Coronary artery (tissue), 2 donors: ENCODE measurements at places on chromosomes 5 and 9.

- no peak for DNase-seq
These were observed 105.4 kb upstream of the FER start for GRCh38 chr5:108642170-108642906.

GRCh38 chr9:38656896-38657295, 36.5 kb upstream of the ANKRD18A start:
- no peak for DNase-seq

DNA sequence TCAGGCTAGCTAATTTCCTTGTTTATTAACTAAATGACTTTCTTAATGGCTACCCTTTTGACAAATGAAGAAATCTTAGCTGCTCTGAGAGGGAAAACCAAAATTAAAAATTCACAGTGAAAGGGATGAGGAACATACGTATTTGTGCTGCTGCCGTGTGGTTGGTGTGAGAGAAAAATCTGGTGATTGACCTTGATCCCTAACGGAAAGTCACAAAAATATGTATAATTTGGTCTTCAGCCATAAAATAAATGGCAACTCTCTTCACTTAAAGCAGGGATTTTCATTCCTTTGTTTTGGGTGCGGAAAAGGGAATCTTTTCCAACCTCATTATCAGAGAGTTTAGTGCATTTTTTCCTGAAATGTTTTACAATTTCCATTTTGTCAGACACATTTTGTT, 40.4 kb downstream of the PAM start:
- DNase-seq, result no peak

DNA sequence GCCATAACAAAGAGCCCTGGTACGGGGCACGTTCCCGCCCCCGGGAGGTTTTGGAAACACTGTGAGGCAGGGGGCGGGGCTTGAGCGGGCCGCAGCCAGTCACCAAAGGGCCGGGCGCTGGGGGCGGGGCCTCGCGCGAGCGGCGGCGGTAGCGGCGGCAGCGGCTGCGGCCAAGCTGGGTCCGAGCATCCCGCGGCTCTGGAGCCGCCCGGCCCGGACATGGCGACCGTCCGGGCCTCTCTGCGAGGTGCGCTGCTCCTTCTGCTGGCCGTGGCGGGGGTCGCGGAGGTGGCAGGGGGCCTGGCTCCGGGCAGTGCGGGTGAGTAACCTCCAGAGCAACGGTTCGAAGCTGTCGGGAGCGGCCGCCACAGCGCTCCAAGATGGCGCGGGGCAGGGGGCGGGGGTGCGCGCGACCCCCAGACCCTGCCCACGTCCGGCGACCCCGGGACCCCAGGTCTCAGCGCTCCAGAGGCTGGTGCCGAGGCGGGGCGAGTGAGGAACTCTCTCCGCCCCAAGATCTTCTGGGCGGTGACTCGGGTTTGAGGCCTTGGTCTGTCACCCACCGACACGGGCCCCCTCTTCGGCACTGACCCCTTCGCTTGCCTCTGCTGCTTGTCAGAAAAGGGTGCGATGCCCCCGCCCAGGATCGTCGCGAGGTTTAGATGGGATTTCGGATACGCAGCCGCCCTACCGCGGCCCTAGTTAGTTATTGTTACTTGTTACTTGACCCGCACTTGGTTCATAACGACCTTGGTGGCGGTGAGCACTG, at the start of gene RECK:
Gene RECK, plus strand, starts transcription at position 134 of the 769 bp plus-strand sequence. Its CDS starts 86 bp downstream, at position 220.
- DNase-seq, result peak; percentile 92

GRCh38 chr9:37753489-37754190, at the start of gene TRMT10B:
TSS of gene TRMT10B (plus strand) at chr9:37753805. CDS start at chr9:37761932, 8,127 bp downstream.
- DNase-seq, result peak; percentile 79

DNA sequence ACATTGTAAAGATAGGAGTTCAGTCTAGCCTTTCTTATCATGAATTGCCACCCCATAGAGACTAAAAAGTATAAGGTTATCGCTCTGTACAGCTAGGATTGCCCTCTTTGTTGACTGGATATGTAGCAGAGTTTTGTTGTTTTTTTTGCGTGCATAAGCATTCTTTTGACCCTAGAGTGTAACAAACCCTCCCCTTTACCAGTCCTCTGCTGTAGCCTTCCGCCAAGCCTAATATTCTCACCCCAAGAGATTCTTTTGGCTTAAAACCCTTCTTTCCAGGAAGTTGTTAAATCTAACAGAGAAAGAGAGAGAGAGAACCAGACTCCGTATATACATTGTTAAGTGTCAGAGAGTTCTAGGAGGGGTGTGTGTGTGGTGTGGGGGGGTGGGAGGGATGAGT, 113.9 kb downstream of the FGF1 start:
- no peak for DNase-seq

GRCh38 chr9:126673689-126674364, 60.1 kb downstream of the LMX1B start:
- DNase-seq, result no peak

GRCh38 chr5:24142341-24142740, 502.4 kb downstream of the CDH10 start:
- no peak for DNase-seq

- DNase-seq, result no peak
These were observed 35.4 kb upstream of the ERCC6L2 start for GRCh38 chr9:95840074-95840473.

GRCh38 chr5:178786859-178787499, 56.5 kb upstream of the ZNF354A start:
- DNase-seq, result no peak

DNA sequence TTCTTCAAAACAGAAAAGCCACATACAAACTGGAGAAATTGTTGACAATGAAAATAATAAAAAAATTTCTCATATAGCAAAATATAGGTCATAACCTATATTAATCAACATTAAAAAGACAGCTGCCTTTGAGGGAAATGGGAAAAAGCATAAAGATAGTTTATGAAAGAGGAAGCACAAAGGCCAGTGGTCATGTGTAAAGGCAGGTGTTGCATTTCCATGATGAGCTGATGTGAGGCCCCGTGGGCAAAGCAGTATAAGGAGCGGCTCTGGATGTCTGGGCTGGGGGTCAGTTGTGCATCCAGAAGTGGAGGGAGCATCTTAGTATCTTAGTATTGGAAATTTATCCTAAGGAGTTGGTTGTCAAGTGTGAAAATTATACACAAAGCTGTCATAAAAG, 18.3 kb downstream of the NDUFS6 start:
- no peak for DNase-seq

DNA sequence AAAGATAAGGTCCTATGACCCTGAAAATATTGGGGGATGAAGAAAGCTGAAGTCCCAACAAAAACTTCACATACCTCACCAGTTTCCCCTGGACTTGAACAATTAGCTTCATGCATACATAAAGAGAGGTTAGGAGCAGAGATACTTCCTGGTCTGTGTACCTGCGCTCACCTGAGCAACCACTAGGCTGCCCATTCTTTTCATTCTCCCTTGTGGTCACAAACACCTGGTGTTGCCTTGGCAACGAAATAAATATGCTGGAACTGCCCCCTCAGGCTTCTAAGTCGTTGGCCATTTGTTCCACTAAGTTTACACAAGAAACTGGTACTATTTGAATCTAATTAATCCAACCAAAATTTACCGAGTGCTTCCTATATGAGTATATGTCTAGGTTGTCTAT, 18.1 kb downstream of the OTP start:
- DNase-seq, result no peak

- no peak for DNase-seq
These were observed 158.9 kb downstream of the FAM174A start for GRCh38 chr5:100694100-100694499.

- DNase-seq, result no peak
These were observed 42.1 kb upstream of the RARS1 start for GRCh38 chr5:168443950-168444700.

- DNase-seq, result no peak
These were observed 14.2 kb downstream of the EEIG1 start for GRCh38 chr9:127966416-127967150.
